ENCODE measurements at places on chromosomes 2 and 18.

DNA sequence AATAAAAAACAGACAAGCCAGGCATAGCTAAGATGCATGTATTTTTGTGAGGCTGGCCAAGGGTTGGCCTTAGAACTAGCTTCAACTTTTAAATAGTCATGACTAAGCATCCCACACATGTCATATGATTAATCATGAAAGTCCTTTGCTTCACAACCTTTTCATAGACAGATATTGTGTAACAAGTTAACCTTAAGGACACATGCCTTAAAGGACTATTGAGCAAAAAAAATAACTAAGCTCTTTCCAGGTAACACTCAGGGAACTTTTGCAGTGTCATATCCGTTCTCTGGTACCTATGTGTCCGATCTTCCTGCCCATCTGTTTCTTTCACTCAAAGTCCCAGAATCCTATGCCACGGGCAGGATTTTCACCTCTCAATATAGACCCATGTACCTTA is 498.4 kb downstream of the STK39 start:
- DNase-seq = no peak

DNA sequence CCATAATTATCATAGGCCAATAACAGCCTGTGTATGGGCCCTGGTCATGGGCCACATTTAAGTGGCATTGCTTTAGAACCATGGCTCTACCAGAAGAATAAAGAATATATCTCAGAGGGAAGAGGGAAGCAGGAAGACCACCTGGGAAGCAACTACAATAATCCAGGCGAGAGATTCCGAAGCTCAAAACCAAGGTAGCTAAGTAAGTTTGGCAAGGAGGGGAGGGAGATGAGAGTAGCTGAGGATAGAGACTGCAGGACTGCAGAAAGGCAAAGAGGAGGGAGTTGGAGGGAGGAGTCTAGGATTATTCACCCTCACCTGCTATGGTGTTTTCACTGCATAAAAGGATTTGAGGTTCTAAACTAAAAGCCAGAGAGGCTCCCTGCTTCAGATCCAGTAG is 293.5 kb downstream of the SETBP1 start:
- DNase-seq = no peak

- no peak for DNase-seq
Measured at GRCh38 chr18:54983041-54983686, 23.9 kb upstream of the CCDC68 start.

- DNase-seq = no peak
Measured at GRCh38 chr2:236557306-236558030, 12.2 kb upstream of the ACKR3 start.

DNA sequence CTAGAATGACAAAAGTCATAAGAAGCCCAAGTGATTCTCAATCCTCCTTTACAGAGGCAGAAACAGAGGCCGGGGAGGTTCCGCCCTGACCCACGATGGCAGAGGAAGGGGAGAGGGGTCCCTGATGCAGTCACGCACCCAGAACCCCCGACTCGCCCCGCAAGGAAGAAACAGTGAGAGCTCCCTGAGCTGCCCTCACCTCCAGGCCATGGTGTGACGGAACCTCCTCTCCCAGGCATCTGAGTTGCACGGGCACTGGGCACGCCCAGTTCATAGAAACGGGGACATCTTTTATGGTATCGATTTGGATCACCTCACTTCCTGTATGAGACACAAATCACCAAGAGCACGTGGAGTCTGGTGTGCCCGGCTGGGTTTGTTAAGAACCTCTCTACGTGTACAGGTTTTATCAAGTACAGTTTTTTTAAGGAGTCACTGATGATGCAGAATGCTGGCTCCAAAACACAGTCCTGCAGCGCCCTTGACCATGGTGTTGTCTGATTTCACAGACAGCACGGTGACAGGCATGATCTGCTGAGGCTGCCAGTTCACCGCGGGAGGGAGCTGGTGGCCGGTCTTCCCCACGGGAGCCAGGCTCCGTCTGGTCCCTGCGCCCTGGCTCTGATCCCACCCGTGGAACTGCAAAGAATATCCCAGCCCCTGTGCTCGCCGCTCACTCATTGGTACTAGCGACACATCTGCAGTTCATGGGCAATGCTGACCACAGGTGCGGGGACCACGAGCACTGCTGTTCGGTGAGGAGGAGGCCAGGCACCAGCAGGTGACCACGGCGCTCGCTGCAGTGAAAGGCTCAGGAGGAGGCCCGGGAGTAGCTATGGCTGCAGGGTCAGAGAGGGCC is 35.6 kb downstream of the PXDN start:
- DNase-seq = no peak

DNA sequence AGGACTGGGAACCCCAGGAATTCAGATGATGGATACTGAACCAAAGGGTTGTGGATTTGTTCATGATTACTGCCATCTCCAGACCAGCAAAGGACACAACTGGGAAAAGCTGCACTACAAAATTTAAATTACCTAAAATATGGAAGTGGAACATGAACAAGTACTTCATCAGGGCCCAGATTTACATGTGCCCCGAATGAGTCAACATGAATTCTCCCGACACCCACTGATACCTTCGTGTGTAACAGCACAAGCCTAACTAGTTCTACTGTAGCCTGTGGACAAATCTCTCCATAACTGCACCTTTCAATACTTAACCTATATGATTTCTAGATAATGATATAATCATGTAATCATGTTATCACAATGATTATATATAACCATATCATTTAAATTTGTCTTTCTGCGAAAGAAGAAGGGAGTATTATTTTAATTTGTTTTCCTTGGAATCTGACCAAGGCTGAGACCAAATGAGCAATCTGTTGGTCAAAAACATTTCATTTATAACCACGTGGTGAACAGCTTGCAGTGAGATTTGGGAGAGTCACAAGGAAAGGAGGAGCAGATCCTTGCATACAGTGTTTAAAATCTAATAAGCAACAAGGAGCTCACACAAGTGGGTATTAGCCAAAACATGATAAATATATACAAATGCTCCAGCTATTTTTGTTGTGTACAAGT is 70.5 kb downstream of the CACNB4 start:
- no peak for DNase-seq

- DNase-seq = no peak
Measured at GRCh38 chr2:148614322-148615049, 30.1 kb upstream of the EPC2 start.

DNA sequence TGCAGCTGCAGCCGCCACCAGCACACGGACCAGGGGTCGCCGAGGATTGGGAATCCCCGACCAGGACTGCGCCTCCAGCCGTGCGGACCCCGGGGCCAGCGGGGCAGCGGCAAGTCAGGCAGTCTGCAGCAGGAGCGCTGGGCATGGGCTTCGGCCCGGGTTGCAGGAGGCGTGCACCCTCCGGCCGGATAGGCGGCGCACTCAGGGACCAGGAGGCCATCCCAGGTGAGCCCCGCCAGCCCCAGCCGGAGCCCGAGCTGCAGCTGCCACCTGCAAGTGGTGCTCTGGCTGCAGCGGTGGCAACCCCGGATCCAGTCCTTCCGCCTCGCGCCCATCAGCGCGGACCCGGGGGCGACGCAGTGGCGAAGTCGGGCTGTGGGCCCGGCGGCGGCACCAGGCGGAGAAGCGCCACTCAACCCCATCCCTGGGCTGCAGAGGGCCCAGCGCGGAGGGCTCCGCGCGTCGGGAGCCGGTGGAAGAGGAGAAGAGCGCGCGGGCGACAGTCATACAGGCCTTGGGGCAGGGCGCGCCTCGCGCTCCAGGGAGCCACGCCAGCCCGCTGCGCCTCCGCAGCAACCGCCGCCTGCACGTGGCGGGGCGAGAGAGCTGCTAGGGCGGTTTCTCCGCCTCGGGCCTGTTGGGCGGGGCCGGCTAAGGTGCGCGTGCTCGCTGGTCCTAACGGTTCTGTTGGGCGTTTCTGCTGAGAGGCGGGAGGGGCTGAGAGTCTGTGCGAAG is 73.8 kb downstream of the RPIA start:
- peak; percentile 64 for DNase-seq

DNA sequence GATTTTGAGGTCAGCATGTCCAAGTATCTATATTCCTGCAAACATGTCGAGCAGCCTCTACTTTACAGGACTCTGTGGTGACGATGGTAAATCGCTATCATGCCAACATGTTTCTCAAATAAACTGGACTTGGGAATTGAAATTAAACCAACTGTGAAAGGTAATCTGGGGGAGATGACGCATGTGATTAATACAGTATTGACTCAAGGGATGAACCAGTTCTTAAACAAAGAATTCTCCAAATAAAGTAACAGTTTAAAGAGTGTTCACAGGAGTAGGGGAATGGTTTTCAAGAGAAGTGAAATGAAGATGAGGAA is 54.3 kb downstream of the THUMPD2 start:
- no peak for DNase-seq

GRCh38 chr2:113976277-113976928 is 86.5 kb downstream of the ACTR3 start:
- DNase-seq = no peak

GRCh38 chr18:66623821-66624220 is 19.9 kb upstream of the CDH19 start:
- no peak for DNase-seq

DNA sequence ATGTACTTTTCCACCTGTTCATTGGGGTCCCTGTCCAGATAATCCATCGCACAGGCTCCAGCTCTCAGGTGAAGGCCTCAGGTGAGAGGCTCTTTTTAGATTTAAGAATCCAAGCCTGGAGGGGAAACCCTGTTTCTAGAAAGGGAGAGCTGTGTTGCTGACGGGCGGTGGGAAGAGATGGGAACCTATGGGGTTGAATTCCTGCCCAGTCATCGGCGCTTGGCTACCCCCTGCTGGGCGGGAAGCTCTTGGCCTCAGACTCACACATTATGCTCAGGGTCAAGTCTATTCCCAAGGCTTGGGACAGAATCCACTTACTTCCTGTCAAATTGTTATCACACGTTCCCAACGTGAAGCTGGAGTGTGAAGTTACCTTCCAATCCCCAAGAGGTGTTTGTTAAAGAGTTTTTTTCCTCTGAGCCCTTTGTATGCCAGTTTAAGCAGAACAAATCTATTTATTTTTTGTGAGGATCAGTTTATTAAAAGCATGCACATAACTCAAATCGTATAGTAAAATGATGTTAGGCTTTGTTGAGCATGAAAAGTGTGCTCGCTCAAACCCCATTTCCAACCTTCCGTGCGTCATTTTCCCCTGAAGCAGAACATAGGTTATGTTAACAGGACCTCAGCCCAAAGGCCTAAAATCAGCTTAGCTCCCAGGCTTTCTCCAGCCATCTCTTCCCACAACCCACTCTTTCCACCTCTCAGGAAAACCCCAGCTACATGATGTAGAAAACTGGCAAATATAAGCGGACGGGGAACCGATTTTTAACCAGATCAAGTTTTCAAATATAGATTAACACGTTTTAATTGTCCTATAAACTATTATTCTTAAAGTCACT is 181.7 kb upstream of the ETAA1 start:
- DNase-seq = no peak

DNA sequence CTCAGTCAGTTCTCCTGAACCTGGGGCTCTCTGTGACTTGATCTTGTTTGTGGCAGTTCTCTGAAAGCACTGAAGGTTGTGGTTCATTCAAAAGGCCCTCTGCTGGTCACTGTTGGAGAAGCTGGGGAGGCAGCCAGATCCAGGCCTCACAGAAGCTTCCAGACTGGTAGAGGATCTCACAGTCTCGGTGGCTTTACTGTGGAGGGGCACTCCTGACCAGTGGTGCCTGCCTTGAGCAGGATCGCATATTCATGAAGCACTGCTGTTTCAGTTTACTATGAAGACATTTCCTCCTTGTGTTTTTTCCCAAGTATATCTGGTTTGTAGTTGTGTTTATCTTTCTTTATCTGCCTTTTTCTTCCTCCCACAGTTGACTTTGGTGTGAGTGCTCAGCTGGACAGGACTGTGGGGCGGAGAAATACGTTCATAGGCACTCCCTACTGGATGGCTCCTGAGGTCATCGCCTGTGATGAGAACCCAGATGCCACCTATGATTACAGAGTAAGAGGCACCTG is 133.9 kb downstream of the MAP4K4 start:
- DNase-seq = peak; percentile 63
